ENCODE measurements at places on chromosomes 3 and 15.
A peak's percentile ranks its signal among the peaks of the same experiment; 100 is the strongest.

DNA sequence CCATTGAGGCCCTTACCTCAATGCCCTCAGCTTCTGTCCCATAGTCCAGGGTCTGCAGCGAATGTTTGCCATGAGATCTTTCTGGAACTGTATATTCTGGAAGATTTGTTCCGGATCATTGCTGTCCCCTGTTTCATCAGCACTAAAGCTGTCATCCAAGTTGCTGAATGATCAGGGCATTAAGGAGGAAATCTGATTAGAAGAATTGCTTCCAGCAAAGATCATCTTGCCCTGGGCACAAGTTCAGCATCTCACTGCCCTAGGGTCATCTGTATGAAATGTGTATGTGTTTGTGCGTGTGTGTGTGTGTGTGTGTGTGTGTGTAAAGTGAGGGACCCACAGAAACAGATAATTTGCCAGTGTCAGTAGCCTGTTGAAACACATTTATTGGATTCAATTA is 1.4 kb downstream of the TMC3 start:
- no peak for DNase-seq

- no peak for DNase-seq
These were observed 9.2 kb upstream of the UBE2Q2 start for GRCh38 chr15:75834021-75834420.

- DNase-seq = no peak
These were observed 3.2 kb upstream of the SIN3A start for GRCh38 chr15:75454471-75455378.

DNA sequence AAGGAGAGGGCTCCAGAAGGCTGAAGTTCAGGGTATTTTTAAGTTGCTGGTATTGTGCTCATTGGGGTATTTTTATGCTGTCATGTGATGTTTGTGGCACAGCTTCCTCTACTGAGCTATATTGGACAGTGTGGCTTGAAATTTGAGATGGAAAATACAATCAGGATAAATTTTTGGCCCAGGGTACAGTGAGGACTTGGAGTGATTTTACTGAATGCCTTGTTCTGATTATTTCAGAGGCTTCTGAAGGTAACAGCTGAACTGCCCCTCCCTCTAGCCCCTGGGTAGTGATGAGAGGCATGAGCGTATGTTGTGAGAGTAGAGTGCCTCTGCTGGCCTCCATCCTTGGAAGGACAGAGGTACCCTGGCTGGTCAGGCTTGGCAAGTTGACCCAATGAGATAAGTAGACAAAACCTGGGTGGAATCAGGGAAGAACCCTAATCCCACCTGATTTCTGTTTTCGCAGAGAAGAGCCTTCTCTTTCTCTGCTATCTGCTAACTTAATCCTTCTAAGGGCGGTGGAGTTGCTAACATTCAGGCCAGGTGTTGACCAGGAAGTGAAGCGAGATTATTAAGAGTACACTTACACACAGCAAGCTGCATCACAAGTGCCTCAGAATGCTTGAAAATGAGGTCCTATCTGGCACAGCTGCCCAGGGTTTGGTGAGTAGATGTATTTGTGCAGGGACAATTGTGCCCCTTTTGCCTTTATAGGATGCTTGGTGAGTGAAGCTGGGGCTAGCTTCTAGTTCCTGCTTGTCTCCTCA is 98.1 kb upstream of the CLSTN2 start:
- no peak for DNase-seq

DNA sequence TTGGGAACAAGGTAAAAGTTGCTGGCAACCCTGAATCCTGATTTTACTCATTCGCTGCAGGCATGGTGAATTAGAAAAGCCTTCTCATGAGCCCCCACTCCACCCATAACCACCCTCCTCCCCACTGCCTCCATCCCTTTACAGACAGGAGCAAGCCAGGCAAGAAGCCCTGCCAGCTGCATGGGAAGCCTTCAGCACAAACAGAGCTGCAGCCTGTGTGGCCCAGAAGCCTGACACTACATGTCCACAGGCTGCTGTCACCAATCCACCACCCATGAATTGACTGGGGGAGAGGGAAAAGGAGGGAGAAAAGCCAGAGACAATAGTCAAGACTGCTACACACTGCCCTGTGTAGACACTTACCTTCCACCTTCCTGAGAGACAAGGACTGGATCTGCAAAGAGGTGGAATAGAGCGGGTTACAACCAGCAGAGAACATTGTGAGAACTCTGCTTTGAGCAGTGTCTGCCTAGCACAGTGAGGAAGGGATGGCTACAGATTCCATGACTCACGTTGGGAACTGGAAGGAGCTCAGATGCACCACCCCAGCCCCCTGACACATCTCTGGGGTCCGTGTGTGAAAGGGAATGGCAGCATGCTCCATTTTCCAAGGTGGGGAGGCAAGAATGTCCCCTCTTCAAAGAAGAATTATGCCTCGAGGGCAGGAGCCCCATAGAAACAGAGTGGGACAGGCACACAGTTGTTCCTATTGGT is 33.9 kb downstream of the DZIP1L start:
- DNase-seq = peak; percentile 25

GRCh38 chr3:131846296-131846924 is 188.4 kb downstream of the CPNE4 start:
- DNase-seq = no peak

- no peak for DNase-seq
These were observed 379.5 kb upstream of the AGTR1 start for GRCh38 chr3:148318240-148318639.
